ENCODE measurements at places on chromosomes 2 and 18.

GRCh38 chr2:136232456-136233172 is 114.7 kb upstream of the CXCR4 start:
- DNase-seq, result no peak

DNA sequence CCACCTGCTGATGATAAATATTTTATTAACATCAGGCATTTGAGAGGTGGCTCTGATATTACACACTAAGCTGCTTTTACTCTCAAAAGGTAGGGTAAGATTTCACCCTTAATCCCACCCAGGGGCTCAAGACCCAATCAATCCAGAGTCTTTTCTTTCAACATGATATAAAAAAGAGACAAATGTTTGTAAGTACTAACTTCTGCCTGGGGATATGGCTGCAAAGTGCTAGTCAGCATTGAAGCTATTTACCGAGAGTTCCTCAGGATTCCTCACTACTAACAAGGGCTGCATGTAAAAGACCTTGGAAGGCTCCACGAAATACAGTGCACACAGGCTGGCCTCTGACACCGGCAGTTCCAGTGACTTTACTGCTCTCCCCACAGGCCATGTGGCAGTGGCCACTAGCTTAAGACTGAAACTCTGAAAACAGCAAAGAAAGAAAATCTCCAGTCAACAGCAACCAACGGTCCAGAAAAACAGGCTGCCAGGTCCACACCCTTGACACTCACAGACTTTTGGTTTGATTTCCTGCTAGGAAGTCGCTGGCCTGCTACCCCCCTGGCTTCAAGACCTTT is 11.2 kb downstream of the MREG start:
- DNase-seq, result no peak

GRCh38 chr2:113198790-113199612 is 25.2 kb downstream of the PSD4 start:
- peak; percentile 81 for DNase-seq

GRCh38 chr2:192243488-192243887 is 48.8 kb upstream of the TMEFF2 start:
- no peak for DNase-seq

DNA sequence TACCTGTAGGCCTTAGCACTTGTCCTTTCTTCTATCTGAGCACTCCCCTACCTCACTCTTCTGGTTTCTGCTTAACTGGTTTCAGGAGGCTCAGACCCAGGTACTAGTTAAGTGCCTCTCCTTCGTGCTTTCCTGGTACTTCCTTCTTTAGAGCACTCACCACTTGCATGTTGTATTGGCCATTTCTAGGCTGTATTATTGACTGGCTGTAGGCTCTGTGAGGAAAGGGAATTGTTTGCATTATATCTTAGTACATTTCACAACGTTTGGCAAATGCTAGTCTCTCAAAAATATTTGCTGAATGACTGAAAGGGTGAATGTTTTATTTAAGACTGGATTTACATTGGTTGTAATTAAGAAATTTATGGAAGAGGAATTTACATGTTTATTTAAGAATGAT is 36.0 kb upstream of the SCN1A start:
- no peak for DNase-seq

- DNase-seq, result no peak
These were observed 176.0 kb upstream of the COL3A1 start for GRCh38 chr2:188798159-188798558.

DNA sequence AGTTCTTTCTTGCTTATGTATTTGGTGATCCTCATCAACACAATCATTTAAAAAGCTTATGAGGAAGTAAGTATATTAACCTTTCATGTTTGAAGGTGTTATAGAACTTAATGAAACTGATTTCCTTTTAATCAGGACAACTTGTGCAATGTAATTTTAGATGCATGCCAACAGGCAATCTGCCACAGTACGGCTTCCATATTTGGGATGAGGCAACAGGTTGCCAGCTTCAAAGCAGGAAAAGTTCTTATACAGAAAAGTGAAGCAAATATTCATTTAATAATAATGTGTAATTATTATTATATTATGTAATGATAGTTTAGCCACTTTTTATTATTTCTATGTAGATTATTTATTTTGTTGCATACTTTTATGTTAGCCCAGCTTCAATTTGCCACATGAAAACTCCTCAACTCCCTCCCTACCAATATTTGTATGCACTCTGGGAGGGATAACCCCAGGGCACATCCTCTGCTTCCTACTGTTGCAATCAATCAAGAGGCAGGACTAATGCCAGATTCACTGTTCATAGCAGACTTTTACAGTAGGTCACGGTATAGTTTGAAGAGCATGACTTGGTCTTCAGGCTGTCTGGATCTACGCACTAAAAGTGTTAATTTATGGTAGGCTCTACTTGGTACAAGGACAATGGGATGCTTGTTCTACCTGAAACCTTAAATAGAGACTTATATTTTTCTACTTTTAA is 277.2 kb downstream of the AGPS start:
- no peak for DNase-seq

GRCh38 chr2:157190151-157190550 is 67.4 kb upstream of the GALNT5 start:
- no peak for DNase-seq

- DNase-seq, result no peak
These were observed 116.3 kb upstream of the HAAO start for GRCh38 chr2:42908518-42909200.

DNA sequence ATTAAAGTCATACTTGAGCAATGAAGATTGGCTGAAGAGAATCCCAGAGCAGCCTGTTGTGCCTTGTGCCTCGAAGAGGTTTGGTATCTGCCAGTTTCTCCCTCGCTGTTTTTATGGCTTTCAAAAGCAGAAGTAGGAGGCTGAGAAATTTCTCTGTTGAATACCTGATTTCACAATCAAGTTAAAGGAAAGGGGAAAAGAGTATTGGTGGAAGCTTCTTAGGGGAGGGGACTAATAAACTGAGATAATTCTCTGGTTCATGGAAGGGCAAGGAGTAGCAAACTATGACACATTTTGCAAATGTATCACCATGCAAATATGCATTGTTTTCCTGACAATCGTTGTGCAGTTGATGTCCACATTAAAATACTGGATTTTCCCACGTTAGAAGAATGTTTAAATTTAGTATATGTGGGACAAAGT is at the start of gene IL1B:
IL1B (minus strand) TSS at position 85 of the 423 bp plus-strand sequence. CDS start 550 bp downstream, outside the sequence.
- DNase-seq, result no peak

- peak; percentile 63 for DNase-seq
These were observed 102.4 kb downstream of the CABLES1 start for GRCh38 chr18:23237524-23238151.

DNA sequence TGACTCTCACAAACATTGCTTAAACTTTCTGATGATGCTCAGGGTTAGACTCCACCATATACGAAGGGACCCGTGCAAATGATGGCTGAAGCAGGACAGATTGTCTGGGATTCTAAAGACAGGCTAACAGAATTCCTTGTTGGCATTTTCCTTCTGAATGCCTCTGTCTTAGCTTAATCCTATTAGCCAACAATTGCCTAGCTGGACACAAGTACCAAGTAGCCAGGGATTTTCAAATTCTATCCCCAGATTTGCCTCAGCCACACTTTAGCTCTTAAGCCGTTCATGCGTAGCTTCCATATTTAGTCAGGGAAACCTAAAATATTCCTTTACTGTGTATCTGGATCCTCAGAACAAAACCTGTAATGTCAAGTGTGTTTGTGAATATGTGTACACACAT is 40.0 kb downstream of the COL4A3 start:
- DNase-seq, result no peak

DNA sequence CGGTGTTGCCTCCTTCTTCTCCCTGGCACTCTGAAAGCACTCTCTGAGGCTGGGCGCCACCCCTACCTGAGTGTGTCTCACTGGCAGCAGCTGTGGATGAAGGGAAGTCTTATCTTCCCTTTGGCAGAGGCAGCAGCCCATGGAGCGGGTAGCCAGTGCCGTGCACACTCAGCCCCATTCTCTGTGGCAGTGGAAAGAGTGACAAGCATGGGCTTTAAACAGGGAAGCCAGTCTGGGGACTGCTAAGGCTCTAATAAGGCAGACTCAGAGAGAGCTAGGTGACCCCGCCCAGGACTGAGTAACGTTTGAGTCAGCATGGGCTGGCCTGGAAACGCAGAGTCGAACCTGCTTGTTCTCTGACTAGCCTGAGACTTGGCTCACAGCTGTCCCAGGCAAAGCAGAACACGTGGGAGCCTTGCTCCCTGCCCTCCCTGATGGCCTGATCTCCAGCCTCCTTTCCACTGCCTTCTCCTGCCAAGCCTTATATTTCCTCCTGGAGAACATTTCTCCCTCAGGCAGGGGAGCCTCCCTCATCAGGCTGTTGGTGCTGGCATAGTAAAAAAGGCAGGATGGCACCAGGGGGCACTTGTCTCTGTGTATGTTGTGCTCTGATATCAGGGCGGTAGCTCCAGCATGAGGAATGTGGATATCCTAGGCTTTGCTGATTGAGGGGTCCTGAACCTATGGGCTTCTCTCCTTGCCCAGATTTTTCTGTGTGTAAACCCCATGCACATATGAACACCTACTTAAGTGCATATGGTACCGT is 93.9 kb upstream of the LGALSL start:
- DNase-seq, result peak; percentile 73

GRCh38 chr2:234422273-234422732 is 74.6 kb downstream of the ARL4C start:
- no peak for DNase-seq

GRCh38 chr2:220246386-220246785 is 619.0 kb downstream of the SLC4A3 start:
- DNase-seq, result no peak

GRCh38 chr2:232214053-232214452 is 164.5 kb upstream of the ALPP start:
- no peak for DNase-seq

DNA sequence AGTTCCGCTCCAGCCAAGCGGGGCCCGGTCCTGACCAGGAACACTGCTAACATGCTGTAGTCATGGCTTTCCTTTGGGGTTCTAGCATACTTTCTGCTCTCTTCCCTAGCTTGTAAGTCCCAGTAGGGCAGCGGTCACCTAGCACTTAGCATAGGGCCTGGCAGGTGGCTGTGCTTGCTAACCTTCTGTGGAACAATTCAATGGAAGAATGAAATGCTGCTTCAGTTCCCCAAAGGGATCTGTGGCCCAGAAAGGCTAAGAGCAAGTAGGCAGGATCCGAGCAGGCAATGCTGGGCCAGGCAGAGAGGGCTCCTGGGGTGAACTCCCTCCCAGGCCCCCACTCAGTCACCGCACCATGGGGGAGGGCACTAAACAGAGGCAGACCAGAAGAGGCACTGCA is 266.8 kb downstream of the CELF4 start:
- DNase-seq, result no peak

DNA sequence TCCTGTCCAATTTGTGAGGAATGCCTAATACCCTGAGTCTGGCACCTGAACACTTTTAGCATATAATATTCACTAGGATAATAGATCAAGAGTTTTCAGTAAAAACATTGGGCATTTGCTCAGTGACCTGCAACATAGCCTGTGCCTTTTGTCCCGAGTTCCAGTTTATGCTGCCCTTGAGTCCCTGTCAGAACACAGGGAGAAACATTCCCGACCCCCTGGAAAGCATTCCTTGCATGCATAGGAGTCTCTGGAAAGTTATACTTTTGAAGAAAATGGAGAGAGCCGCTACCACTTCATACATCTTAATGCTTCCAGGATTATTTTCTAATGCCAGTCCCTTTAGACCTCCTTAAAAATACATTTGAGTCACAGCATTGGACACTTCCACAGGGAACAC is 107.3 kb downstream of the PLCL1 start:
- no peak for DNase-seq

GRCh38 chr2:160561551-160562295 is 68.1 kb upstream of the RBMS1 start:
- DNase-seq, result no peak

- no peak for DNase-seq
These were observed 219.3 kb upstream of the APCDD1 start for GRCh38 chr18:10234912-10235660.

DNA sequence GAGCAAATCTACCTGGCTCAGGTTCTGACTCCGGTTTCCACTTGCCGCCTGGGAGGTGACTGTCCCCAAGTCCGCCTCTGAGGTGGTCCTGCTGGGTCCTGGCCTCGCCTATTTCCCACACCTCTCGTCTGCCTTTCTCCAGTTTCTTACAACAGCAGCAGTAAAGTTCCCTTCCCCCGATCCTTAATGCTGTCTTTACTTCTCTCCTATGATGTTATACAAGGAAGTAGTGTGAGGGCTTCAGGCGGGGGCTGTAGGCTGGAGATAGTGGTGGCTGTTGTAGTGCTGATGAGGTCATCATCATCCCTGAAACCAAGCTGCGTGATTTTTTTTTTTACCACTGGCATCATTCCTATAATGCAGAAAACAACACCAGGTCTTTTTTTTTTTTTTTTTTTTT is 18.9 kb downstream of the TGIF1 start:
- no peak for DNase-seq

DNA sequence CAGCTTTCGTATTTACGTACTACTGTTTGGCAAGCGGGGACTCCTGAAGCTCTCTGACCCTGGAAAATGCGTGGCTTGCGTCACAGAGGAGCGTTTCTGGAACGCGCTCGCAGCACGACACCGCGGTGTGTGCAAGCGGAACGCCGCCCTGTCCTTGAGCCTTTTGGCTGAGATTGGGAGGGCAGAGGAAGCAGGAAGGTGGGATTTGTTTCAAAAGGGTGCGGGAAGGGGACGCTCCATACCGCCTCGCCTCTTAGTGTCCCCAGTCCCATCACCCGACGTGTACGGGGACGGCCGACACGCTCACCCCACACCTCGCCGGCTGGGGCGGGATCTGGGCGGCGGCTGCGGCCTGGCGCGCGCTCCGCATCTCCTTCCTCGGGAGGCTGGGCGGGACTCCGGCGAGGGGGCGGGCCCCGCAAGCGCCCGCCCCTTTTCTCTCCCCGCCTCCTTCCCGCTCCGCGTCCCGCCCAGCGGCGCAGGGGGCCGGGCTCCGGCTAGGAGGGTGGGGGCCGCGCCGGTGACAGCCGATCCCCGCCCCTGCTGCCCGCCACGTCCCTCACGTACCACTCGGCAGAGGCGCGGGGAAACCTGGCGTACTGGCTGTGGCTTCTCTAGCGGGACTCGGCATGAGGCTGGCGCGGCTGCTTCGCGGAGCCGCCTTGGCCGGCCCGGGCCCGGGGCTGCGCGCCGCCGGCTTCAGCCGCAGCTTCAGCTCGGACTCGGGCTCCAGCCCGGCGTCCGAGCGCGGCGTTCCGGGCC is at the start of gene PDK1:
PDK1 (plus strand) TSS at position 569 of the 762 bp plus-strand sequence; CDS start at position 630, 61 bp downstream.
- peak; percentile 90 for DNase-seq

GRCh38 chr2:37885329-37885993 is 39.6 kb upstream of the RMDN2 start:
- no peak for DNase-seq
